ENCODE measurements at places on chromosomes 6 and 20.

DNA sequence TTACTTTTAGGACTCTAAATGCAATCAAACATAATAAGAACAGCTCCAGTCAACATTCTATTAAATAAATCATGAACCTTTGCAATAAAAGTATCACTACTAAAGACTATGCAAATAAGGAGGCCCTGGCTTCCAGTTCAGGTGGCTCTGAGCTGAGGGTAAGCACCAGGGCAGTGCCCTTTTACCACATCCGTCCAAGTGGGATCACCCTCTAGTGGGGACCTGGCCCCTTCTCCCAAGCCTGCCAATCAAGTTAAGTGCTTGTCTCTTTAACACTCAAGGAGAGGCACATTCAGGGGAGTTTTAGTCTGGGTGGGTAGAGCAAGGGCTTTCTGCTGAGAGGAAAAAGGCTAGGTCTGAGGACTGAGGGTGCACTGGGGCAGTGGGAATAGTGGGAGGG is 161.4 kb downstream of the TMEM200A start:
- DNase-seq, result no peak

DNA sequence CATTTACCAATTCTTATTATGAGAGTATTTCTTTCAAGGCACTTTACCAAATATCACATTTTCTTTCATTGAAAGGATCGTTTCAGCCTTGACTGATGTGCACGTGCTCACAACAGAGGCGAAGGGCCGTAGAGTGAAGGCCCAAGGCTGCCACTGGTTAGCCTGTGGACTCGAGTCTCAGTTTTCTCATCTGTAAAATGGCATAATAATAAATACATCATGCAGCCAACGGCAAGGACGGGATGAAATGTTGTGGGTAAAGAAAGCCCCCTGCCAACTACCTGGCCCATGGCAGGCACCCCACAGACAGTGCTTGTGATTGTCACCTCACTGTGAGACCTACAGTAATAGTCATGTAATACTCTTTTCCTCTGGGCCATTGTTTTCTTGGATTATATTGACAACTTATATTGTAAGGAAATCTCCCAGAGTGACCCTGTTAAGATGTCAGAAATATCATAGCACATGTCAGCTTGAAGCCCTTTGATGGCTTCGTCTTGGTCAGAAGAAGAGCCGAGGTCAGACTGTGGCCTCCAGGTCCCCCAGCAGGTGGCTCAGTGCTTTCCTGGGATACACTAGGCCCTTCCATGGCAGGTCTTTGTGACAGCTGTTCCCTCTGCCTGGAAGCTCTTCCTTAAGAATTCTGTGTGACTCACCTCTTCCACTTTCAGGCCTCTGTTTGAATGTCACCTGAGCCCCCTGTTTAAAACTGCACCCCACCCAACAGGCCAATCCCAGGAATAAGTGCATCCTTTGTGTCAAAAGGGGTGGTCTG is 36.3 kb downstream of the FAM50B start:
- peak; percentile 84 for DNase-seq

DNA sequence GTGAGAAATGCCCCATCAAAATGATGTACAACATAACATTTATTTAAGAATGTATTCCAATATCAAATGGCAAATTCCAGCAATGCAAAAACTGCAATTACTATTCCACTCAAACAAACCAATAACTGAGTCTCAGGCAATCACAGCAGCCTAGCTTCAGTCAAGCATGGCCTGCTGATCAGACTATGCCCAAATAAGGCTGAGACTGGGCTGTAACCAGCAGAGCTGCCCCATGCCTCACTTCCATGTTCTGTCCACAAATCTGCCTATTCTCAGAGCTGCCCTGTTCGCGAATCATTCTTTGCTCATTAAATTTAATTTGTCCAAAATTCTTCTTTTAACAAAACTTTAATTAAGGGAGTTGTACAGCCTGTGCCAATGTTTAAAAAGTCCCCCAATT is 155.4 kb downstream of the FNDC1 start:
- no peak for DNase-seq

GRCh38 chr6:95431637-95432228 is 145.6 kb upstream of the MANEA start:
- DNase-seq, result peak; percentile 24

DNA sequence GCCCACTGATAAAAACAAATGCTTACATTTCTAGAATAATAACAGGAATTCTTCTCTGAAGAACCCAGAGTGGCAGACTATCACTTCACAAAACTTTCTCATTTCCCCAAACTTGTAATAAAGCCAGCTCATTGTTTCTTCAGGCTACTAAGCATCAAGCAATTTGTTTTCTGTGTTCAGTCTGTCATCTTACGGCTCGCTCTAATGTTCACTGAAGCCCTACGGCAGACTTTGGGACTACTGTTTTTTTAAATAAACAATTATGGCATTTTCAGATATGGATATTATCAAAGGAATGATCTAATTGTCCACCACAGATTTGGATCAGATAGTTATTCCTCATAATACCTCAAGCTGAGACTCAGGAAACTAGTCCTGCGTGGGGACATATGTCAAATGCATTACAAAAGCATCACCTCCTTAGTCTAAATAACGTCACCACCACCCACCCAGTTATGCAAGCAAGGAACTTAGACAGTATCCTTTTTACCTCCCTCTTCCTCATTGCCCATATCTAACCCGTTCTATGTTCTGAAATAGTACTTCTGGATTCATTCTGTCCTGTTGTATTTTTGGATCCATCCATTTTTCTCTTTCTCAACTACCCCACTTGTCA is 415.1 kb downstream of the PLCB1 start:
- no peak for DNase-seq

DNA sequence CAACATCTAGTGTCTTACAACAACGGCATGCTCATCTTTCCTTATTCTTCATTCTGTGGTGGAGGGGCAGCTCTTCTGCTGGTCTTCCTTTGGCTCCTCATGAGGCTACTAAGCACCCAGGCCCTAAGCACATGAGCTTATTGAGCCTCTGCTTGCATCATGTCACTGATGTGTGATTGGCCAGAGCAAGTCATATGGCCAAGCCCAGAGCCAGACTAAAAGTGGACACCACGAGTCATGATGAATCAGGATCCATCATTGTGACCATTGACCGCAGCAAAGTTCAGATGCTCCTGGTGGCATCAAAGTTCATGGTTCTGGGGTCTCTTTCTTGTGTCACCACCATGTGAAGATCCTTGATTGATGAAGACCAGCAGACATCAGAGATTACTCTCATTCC is 192.0 kb upstream of the FOXA2 start:
- DNase-seq, result no peak

All from myocyte (in vitro differentiated cells).